Natural killer cell treated with Interleukin-12 subunit alpha and Interleukin-12 subunit beta and Interleukin-15 and Interleukin-18, amount 100 ng/mL, for 72 hours (primary cell): ENCODE measurements at places on chromosomes 1 and 21.
A peak's percentile ranks its signal among the peaks of the same experiment; 100 is the strongest.

GRCh38 chr1:218531936-218532335, 186.8 kb downstream of the TGFB2 start:
- no peak for DNase-seq

GRCh38 chr1:95325349-95325748, 91.3 kb downstream of the RWDD3 start:
- no peak for DNase-seq

GRCh38 chr1:153361480-153362109, 3.9 kb downstream of the S100A9 start:
- no peak for DNase-seq

GRCh38 chr1:38915352-38915948, 26.2 kb downstream of the RHBDL2 start:
- no peak for DNase-seq

GRCh38 chr21:34783815-34784214, 115.0 kb downstream of the CLIC6 start:
- DNase-seq = no peak

GRCh38 chr1:56957931-56958330, 7.9 kb downstream of the C8B start:
- DNase-seq = no peak

DNA sequence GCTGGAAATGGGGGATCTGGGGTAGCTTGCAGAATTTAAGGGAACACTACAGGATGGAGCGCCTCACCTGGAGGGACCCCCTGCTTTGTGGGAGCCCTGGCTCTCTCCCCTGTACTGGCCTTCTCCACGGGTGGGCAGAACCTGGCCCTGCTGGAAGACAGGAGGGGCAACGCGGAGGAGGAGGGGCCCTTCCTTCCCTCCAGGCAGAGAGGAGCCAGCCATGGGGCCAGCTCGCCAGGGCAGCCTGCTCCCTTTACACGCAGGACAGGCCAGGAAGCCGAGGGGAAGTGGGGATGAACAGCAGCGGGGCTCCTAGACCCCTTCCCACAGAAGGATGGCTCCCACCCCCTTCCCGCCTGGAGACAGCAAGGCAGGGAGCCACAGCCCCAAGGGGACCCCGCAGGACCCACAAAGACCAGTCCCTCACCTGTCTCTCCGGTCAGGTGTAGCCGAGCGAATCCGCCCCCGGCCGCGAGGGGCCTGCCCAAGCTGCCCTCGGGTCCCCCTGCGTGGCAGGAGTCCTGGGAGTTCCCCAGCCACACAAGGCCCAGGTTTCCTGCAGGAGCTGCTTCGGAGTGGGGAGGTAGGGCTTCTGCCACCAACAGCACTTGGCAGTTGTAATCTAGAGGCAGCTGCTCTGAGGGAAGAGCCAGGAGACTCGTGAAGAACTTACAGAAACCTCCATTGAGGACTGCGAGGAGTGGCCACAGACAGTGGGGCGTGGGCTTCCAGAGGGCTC, 1.6 kb upstream of the SLC19A1 start:
- DNase-seq = no peak

DNA sequence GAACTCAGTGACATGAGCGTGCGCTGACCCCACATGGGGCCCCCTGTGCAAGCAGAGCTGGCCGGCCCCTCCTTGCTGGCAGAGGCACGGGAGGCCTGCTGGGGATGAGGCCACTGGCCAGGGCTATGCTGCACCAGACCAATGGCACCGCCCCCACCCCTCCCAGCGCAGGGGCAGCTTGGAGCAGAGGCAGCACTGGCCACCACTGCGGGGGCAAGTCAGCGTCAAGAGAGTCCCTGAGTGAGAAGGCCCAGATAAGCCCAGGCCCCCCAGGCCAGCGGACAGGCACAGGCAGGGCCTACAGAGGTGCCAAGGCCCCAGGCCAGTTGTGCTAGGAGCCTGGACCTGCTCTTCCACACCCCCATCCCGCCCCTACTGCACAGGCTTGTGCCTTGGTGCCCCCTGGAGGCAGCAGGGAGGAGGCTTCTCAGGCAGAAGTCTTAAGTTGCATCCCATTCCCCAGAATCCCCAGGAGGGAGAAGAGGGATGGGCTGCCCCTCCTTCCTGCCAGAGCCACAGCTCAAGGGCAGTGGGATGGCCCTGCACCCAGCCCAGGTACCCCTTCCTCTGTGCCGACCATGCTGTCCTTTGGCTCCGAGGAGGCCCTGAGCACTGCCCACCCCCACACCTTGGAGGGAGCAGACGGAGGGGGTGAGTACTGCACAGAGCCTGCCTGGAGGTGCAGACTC, 35.8 kb downstream of the EPHX1 start:
- no peak for DNase-seq

DNA sequence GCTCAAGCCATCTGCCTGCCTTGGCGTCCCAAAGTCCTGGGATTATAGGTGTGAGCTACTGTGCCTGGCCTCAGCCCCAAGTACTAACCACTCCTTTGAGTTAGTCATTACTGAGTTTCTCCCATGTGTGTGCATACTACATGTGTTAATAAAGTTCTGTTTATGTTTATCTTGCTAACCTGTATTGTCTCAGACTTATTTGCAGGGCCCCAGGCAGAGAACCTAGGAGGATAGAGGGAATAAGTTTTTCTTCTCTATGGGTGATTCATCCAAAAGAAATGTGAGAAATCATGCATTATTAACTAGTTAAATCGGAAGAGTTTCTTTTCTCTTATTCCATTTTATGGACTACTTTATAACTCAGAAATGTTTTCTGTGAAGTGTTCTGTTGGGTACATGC, 203.9 kb upstream of the CACYBP start:
- no peak for DNase-seq

DNA sequence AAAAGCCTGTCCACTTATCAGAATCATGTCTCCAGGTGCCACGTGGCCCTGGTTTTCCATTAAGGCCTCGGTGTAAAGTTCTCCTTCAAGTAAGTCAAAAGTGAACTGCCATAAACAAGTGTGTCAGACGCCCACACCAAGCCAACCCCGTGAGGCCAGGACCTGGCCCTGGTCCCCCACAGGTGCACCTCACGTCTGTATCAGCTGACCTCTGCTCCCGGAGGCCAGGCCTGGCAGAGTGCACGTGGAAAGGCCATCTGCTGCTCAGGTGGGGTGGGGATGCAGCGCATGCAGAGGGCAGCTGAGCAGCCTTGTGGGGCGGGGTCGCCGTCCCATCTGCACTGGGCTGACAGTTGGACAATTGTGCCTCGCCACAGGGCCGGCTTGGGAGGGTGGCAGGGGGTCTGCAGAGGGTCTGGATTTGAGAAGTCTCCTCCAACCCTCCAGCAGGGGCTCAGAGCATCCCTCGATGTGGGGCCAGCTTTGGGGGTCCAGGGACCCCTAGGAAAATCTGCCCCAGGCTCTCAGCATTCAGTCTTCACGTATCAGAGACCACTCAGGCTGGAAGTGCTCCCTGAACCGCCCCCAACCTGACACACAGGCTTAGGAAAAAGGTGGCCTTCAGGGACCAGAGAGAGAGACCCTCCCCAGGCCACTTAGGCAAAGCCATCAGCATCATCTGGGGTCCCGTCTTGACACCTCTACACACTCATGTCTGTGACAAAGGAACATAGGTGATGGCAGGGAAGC, 3.0 kb downstream of the SLC19A1 start:
- peak; percentile 60 for DNase-seq

- no peak for DNase-seq
Measured at GRCh38 chr1:61427510-61427909, 297.4 kb downstream of the TM2D1 start.

DNA sequence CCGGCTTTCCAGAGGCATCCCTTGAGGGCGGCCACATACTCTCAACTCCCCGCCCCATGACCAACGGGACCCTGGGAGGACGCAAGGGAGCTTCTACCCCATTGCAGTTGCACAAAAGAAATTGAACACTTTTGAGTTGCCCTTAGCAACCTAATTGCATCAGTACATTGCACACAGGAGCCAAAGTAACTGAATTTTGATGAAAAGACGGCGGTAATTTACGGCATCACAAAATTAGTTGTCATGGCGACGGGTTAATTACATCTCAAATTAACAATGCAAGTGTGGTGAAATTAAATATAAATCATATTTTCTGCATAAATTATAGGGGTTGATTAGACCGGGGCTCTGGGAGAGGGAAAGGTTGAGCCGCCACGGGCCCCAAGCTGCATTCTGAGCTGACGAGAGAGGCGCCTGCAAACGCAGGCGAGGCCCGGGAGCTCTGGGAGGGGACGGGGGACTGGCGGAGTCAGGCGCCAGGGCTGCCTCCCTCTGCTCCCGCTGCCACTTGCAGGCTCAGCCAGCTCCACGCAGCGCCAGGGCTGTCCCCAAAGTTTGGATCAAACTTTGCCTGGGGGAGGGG, 61.4 kb downstream of the CASZ1 start:
- DNase-seq = no peak

GRCh38 chr1:25662061-25662460, 45.5 kb downstream of the MAN1C1 start:
- no peak for DNase-seq

- no peak for DNase-seq
Measured at GRCh38 chr1:43844114-43844513, 89.5 kb upstream of the ARTN start.

DNA sequence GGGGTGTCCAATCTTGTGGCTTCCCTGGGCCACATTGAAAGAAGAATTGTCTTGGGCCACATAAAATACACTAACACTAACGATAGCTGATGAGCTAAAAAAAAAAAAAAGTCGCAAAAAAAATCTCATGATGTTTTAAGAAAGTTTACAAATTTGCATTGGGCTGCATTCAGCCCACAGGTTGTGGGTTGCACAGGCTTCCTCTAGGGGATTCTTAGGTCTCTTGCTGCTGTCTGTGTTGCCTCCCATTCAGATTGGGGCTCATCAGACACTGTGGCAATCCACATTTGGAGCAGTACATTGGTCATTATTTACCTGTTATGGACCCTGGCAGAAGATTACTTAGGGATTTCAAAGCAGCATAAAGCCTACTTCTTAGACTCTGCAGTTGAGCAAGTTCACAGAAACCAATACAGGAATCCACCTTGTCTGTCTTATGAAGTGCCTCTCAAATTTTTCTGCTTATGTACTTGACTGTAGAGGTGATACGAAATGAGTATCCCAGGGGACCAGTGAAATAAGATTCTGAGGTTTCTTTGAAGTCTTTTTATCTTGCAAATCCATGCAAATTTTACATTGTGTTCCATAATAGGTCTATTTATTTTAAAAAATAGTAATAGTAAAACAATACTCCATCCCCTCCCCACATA, 205.5 kb downstream of the RPS6KC1 start:
- DNase-seq = no peak

DNA sequence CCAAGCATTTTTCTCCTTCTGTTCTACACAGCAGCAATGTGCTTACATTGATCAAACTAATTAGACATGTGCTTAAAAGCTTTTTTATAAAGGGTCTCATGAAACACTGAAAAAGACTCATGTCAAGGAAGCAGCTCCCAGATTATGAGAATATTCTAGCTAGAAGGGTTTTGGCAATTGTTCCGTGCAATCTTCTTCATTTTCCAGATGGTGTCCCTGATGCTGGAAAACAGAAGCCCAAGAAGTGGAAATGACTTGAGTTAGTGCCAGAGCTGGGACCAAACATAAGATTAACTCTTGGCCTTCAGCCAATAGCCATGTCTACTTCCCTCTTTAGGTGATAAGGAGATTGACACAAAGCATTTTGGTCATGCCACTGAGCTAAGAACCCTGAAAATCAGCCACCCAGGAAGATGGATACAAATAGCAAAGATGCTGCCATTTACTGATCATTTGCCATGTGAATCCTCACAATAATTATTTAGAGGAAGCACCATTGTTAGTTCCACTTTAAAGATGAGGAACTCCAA, 110.8 kb downstream of the MATN1 start:
- DNase-seq = no peak

DNA sequence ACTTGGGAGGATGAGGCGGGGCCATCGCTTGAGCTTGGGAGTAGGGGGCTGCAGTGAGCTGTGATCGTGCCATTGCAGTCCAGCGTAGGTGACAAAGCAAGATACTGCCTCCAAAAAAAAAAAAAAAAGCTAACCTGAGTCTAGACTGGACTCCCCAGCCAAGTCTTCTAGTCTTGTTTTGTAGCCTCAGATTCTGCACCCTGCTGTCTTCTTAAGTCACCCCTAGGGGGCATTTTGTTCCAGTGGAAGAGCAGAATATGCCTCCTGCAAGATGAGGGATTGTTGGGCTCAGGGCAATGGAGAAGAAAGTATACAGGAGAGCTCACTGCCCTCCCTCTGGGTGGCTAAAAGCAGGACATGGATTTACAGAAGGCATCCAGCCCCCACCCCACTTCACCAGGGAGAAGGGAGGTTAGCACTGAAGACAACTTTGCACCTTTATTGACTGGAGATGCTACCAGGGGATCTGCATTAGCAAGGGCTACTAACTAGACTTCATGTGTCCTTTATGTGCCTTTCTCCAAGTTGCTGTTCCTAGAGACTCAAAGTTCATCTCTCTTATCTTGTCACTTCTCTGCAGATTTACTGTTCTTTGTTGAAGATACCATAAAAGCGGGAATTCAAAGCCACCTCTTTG, 15.3 kb upstream of the RNF187 start:
- no peak for DNase-seq

DNA sequence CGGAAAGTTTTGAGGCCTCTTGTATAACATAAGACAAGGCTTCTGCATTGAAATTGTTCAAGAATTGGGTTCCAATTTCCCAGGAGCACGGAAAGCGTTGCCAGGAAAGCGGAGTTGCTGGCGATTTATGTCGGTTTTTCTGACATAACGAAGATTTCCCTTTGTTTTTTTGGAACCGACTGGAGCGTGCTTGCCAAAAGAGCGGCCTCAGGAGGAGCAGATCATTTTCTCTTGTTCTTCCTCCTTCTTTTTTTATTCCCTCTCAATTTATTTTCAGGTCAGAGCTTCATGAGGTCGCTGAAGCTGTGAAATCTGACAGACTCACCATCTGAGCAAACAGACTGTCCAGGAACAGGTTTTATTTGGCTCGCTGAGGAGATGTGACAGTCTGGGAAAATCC, 275.5 kb downstream of the CAMTA1 start:
- no peak for DNase-seq

- DNase-seq = no peak
Measured at GRCh38 chr1:14910984-14911721, 242.4 kb upstream of the TMEM51 start.

DNA sequence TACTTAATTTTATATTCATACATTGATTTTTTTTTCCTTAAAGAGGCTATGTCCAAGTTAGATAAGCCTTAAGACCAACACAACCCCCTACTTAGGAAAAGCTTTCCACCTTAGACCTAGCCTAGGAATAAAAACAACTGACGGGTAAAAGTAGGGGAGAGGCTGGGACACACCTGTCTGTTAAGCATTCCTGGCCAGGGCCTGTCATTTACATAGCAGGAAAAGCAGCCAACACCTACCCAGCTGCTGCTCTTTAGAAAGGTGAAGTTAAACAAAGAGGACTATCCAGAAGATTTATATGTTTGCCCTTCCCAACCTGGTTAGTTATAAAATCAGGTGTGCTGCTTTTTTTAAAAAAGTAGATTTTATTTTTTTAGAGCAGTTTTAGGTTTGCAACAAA, 29.1 kb upstream of the SAMD13 start:
- no peak for DNase-seq

GRCh38 chr1:4178501-4179113, 278.5 kb upstream of the C1orf174 start:
- no peak for DNase-seq
